Effector memory CD8-positive, alpha-beta T cell (primary cell): ENCODE measurements at places on chromosomes 1 and 21.
A peak's percentile ranks its signal among the peaks of the same experiment; 100 is the strongest.

DNA sequence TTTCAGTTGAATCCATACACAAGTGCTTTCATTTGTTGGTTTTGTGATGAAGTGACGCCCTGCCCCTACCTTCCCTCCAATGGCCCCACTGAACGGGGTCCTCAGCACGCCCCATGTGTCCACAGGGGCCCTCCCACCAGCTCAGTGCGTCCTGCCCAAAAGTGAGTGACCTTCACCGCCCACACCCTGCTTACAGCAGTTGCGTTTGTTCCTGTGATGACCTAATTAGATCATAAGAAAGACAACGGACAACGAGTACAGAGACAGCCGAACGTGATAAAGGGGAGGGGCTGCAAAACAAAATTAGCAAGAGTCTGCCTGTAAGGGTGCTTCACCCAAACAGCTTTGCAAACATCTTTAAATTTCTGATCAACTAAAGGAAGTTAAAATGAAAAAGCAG lies 38.2 kb upstream of the RIPK4 start:
- no peak for DNase-seq

DNA sequence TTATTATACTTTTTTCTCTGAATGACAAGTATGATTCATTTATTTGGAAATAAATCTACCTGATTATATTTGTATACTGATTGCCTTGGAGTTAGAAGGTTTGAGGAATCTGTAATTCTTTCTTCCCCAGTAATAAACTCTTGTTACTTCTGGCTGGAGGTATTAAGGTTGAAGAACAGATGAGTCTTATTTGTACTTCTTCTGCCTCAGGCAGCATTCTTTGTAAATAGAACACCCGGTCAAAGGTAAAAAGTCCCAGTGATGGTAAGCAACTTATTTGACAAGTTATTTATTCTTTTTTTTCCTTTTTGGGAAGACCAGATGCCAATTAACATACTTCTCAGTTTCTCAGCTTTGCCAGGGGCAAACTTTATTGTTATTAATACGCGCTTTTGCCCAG lies 12.9 kb downstream of the SNX27 start:
- no peak for DNase-seq

DNA sequence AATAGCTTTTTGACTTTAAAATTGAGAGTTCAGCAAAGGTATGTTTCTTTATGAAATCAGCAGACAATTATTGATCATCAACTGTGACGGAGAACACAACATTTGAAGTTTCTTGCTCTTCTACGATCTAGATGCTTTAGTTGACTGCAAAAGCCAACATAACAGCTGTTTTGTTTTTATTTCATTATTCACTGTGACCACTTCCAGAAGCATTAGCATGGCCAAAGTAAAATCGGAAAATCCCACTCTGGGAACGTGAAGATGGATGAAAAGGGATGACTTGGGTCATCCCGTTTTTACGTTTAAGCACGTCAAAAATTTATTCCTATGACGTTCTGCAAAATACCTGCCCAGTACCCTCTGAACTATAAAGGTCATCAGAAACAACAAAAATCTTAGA lies 833.0 kb upstream of the ADAMTS5 start:
- no peak for DNase-seq

DNA sequence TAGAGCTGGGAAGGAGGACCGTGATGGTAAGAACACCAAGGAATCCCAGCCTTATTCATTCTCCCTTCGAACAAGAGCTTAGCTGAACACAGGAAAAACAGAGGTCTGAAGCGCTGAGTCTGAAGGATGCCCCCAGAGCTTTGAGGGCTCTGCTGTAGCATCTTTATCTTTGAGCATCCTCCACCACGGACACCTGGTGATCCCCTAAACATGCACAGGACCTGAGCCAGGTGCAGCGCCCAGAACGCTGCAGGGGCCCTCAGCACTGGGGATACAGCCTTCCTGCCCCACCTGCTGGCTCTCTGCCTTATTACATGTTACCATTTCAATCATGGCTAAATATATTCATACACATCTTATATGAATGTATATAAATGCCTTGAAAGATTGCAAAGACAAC lies 7.7 kb upstream of the GPATCH4 start:
- DNase-seq = peak; percentile 52

GRCh38 chr1:41608211-41608610 lies 123.7 kb upstream of the EDN2 start:
- DNase-seq = no peak

GRCh38 chr1:10662824-10663677 lies 133.4 kb downstream of the CASZ1 start:
- no peak for DNase-seq

GRCh38 chr1:43171312-43171875 lies 696 bp downstream of the EBNA1BP2 start:
- DNase-seq = no peak

DNA sequence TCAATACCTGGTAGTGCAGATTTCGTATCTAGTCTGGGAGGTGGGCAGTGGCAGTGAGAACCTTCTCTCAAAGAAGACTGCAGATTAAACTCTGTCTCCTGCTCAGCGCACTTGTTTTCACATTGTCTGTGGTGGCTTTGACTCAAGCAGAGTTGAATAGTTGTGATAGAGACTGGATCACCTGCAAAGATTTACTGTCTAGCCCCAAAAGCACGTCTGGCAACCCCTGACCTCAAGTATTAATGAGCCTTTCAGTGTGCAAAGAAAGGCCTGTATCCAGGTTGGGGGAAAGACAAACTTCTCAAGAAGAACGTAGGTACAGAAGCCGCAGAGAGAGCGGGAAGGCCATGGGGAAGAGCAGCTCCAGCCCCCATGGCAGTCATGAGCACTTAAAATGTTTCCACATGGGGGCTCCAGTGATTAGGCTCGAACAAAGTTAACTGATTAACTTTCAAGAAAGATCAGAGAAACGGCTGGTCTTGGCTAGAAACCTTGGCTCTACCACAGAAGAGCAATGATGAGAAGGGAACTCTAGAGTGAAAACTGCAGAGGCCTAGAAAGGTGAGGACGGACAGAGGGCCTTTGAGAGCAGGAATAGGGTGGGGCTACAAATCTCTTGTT lies 15.2 kb downstream of the HENMT1 start:
- DNase-seq = no peak

- DNase-seq = no peak
Measured at GRCh38 chr1:246482805-246483568, 24.1 kb downstream of the SMYD3 start.

- no peak for DNase-seq
Measured at GRCh38 chr1:226874579-226875425, 4.4 kb downstream of the PSEN2 start.

DNA sequence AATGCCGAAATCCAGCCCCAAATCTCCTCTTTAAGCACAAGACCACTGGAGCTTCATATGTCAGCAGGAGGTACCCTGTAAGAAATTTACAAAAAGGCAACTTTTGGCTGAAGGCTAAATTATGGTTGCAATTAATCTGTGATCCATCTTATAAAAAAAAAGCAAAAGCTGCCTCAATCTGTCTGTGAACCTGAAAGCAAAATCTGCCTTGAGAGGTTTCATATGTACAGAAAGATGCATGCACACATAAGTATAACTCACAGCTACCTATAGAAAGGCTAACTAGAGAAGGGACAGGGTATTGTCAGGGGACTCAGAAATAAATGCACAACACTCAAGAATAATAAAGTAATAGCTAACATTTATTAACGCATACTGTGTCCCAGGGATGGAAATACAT lies 964.2 kb upstream of the ADGRL2 start:
- no peak for DNase-seq

- no peak for DNase-seq
Measured at GRCh38 chr21:41817228-41817627, 50.4 kb upstream of the RIPK4 start.

- DNase-seq = peak; percentile 83
Measured at GRCh38 chr1:201019321-201019977, 4.1 kb downstream of the KIF21B start.

- DNase-seq = no peak
Measured at GRCh38 chr1:85626818-85627217, 46.3 kb downstream of the CCN1 start.
